ENCODE measurements at places on chromosomes 16 and 17.
A peak's percentile ranks its signal among the peaks of the same experiment; 100 is the strongest.

DNA sequence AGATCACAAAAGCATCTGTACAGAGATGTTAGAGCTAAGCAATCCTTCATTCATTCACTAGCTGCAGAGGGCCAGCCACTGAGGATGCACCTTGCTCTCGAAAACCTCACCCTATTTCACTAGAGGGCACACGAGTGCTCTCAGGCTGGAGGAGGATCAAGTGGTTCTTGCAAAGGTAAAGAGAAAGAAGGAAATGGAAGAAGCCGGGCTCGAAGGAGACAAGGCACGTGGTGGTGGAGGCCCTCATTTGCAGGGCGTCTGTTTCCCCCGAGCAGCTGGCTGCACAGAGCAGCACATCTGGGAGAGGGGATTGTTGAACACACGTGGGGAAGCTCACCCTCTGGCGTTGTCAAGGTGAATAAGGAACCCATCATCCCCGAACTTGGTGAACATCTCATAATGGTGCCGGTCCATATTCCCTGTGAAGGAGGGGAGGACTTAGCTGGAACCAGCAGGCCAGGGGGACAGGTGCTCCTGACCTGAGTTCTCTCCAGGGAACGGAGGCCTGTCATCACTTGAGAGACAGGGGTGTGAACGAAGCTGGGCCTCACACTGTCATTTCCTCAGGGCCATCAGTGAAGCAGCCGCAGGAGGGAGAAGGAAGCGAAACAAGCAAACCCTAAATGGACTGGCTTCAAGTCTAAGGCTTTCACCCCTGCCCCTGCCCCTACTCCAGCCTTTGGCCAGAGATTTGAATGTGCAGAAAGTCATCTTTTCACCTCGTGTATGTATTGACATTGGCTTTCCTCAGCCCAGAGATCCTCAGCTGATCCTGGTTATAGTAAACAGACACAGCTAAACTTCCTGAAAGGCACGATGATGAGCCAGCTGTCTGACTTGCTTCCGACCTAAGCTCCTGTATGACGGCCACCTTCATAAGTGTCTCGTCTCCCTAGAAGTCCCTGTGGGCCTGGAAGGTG, 27.6 kb downstream of the PRKAR1A start:
- DNase-seq, result no peak

DNA sequence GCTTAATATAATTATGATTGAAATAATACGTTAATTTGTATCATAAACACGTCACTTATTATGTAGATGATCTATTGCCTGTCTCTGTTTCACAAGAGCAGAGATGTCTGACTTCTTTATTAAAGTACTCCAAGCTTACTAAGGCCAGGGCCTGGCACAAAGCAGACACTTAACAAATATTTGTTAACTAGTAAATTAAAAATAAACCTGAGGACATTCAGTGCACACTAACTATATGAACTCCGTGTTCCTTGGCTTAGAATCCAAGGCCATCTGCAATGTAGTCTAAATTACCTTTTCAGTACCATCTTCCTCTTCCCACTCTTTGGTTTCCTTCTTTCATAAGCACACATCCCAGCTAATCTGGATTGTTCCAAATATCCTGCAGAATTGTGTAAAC, 210.8 kb upstream of the SOX9 start:
- no peak for DNase-seq

GRCh38 chr17:45398800-45399199, 33.9 kb downstream of the ARHGAP27 start:
- DNase-seq, result no peak

DNA sequence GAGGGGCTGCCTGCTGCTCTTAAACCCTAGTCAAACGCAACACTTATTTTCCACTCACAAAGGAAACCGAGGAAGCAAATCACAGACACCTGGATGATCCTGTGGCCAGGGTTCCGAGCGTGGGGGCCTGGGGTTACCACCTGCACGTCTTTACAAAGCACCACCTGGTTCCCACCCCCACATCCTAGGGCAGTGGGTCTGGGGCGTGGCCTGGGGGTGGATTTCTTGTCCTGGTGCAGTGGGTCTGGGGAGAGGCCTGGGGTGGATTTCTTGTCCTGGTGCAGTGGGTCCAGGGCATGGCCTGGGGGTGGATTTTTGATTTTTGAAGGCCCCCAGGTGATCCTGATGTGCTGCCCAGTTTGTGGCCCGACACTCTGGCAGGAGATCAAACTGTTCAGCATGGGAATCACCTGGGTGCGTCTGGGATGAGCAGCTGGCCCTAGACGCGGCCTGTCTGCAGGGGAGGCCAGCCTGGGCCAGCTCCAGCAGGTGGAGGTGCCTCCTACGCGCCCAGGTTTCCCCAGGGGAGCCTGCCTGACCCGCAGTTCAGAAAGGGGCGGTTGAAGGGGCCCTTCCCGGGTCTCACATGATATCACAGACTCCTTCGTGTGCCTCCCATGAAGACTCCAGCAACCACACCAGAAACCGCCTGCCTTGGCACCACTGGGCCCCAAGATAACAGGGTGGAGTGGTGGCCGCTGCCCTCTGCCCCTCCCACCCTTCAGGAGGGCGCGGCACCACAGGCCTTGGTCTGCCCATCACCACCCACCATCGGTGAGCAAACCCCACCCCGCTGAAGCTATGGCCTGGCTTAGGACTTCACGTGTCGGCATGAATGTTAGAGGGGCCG, 6.3 kb downstream of the HAGH start:
- DNase-seq, result no peak

DNA sequence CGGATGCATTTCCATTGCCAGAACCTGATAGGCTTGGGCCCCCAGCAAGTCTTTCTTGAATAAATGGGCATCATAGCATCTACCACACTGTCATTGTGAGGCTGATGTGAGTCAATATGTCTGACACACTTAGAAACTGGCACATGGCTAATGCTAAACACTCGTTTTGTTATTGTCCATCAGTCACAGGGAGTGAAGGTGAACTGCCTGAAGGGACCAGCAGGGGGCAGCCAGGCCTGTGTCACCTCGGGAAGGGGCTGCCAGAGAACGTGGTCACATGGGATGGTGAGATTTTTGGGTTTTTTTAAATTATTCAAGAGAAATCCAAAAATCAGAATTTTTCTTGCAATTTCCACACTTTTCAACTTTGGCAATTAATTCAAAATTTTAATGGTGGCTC, 831 bp upstream of the RCVRN start:
- DNase-seq, result no peak

DNA sequence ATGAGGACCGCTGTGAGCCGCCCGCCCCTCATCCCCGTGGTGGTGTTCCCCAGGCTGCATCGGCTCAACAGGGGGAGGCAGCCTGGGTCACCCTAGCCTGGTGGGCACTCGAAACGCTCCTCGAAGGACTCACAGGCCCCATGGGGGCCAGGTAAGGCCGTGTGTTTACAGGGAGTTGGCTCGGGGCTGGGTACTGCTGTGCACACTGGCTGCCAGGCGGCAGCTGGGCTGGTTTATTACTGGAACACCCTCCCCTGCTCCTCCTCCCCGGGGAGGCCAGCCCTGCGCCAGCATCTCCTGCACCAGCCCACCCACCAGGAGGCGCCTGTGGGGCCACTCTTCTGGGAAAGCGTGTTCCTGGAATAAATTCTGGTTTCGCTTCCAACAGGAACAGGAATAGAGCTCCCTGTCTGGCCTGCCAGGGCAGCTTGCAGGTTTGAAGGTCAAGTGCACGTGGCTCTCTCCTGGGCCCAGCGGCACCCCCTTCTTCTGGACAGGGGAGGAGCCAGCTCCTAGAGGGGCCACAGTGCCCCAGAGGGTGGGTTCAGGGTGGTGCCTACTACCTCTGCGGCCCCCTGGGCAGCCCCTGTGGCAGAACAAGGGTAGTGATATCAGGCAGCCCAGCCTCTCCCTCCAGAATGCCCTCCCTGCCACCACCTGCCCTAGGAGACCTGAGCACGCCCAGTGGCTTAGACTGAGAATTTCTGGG, 11.3 kb downstream of the MCRIP1 start:
- peak; percentile 94 for DNase-seq

GRCh38 chr17:28324781-28325180, 5.8 kb downstream of the TMEM97 start:
- DNase-seq, result no peak

GRCh38 chr16:70715860-70716357, 30.1 kb upstream of the MTSS2 start:
- no peak for DNase-seq

- no peak for DNase-seq
Measured at GRCh38 chr17:81381632-81382577, 13.4 kb upstream of the BAHCC1 start.

DNA sequence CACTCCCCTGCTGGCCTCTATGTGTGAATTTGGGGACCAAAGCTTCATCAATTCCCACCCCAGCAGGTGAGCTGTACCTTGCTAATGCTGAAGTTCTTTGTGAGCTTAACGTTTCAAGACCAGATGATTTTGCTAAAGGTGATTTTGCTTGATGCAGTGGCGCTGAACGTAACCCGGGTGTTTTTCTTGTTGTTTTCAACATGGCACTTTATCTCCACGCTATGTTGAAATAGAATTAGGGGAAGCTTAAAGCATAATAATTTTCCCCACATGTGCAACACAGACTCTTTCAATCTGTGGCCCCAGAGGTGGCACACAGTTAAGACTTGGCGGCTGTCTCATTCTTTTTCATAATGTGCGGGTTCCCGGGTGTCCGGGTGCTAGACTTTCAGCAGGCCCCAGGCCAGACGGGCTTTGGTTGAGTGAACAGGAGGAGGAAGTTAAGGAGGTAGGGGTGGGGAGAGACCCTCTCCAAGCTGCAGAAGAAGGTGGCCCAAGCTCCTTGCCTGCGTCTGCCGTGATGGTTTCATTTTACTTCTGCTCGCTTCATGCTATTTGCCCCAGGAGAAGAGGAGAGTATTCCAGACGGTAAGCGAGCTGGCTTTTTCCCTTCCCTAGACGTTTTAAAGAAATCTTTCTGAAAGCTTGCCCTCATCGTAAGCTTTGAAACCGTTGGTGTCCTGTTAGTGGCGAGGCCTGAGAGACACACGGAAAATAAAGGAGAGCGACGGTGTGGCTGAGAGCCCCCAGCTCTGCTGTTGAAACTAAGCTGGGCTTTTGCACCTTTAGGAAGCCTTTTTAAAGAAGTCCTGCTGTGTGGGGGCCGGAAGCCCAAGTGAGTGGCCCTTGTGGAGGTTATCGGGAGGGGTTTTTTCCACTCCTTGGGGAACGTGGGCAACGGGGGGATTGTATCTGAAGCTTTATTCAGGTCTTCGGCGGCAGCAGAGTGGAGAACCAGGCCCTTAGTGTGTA, 4.2 kb downstream of the FOXC2 start:
- no peak for DNase-seq

All from NCI-H2081 (cell line).